ENCODE measurements at places on chromosomes 11 and 22.

DNA sequence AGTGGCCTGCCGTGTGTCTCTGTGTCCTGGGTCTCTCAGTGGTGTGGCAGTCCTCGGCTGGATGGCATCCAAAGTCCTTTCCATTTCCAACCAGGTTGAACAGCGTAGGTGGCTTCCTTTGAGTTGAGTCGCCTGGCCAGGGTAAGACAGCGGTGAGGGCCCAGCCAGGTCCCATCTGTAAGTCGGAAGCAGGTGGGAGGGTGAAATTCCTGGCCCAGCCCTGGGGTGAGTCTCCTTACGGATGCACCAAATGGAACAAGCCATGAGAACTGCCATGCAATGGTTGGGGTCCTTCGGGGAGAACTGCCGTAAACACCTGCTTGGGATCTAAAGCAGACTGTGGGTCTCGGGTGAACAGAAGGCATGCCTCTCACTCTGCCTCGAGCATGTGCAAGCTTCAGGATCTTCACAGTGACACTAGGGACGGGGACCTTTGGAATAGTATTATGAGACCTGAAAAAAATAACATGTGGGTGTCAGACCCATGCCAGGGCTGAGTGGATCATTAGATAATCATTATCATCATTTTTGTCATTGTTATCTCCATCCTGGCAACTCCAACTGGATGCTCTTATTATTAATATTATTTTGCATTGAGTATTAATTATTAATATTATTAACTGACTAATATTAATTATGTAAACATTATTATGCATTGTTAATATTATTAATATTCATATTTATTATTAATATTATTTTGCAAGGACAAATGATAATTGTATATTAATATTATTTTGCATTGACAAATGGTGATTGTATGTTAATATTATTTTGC, 57.7 kb upstream of the LINC01488 start:
- no peak for DNase-seq

DNA sequence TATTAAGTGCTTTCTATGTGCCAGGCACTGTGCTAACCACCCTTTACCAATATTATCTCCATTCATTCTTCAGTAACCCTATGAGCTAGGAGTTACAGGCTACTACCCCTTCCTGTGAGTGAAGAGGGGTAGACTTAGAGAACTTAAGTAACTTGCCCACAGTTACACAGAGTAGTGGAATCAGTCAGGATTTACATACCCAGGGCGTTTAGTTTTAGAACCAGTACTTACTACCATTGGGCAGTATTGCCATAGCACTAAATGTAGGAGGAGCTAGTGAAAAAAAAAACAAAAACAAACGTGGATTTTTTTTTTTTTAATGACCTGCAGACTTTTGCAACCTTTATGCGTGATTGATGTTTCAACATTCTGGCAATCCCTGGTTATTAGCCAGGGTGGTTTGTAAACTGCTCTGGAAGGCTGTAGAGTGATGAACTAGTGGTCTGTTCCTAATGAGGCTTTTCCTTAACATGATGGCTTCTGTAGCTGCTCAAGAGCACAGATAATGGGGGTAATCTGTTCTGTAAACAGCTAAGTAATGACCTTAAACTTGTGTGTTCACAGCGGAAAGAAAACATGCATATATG, 11.4 kb downstream of the TBCEL start:
- no peak for DNase-seq

- DNase-seq: peak; percentile 15
Measured at GRCh38 chr11:16034074-16034473, 322.3 kb downstream of the SOX6 start.

DNA sequence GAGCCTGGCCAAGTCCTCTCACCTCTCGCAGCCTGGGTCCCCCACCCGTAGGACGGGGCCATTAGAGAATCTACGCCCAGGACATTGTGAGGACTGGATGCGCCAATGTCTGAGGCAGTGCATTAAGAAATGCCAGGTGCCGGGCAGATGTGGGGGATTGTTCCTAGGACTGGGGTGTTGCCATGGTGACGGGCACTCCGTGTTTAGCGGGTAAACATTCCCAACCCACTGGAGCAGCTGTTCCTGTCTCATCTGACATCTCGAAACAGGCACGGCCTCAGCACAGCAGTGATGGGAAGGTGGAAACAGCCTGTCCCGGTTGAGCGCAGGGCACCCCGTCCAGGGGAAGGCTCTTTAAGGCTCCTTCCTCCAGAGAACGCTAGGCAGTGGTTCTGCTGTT, 99.6 kb upstream of the RTL6 start:
- peak; percentile 13 for DNase-seq

GRCh38 chr11:70200212-70200844, 2.8 kb upstream of the FADD start:
- DNase-seq: no peak

- DNase-seq: peak; percentile 29
Measured at GRCh38 chr11:134244593-134244992, 8.6 kb downstream of the THYN1 start.

- peak; percentile 82 for DNase-seq
Measured at GRCh38 chr11:96045622-96046456, 121.9 kb upstream of the MTMR2 start.

DNA sequence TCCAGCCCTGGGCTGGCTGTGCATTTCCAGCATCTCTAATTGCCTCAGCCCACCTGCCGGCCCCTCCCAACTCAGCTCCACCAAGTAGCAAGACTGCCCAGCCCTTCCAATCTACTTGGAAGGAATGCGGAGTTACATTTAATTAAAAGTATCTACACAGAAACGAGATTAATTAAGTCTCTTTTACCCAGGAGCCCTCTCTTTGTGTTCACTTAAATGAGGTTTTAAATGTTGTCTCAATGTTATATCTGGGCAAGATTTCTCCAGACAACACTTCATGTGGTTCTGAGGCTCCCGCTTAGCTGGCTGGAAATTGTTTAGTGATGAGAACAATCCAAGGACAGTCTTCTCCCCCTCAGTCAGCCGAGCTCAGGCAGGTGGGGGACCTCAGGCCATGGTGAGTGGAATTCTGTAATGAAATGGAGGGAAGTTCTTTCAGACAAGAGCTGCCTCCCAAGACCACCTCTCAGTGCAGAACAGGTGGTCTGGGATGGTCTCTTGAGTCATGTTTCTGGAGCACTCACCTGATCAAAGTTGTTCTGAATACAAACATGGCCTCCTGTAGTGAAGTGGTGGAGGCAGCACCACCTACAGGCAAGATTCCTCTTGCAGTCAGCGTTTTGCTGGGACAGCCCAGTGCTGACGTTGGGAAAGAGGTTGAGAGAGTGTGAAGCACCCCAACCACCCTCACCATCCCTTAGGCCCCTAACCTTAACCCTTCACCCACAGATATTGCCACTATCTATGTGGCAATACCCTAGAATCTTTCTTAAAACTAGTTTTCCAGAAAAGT, 371.6 kb downstream of the CADM1 start:
- DNase-seq: no peak

DNA sequence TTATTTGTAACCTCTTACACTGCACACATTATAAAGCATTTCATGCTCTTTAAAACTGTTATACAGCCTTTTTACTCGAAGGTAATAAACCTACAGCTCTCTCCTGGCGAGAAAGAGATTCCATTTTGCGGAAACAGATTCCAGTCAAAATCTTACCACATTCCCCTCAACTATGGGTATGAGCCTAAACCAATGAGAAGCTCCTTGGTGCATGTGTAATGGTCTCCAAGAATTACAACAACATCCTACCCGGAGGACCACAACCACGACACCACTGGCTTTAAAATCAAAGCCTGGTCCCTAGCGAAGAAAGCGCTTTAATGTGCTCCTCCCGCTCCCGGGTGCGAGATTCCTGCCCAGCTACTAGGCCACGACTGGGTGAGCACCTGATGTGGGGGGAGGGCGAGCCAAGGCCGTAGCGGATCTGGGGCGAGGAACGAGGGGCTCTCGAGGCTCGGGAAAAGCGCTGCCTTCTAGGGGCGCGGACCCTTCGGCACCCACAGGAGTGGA, 821 bp downstream of the CELF1 start:
- DNase-seq: peak; percentile 74

- peak; percentile 60 for DNase-seq
Measured at GRCh38 chr11:66956689-66957290, 1.4 kb downstream of the PC start.

DNA sequence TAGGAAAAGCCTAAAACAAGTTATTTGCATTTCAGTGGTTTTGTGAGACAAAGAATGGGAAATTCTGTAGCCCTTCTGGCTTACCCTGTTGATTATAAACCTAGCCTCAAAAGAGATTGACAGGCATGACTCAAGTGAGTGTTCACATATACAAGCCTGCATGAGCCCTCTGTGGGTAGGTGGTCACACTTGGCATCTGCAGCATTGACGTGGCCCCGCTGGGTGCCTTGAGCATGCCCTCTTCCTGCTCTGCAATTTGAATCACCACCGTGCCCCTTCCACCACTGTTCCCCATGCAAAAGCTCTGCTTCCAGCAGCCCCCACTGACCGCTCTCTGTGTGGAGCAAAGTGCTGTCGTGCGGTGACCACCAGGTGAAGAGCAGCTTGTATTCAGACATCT, 21.0 kb upstream of the ADSL start:
- DNase-seq: no peak

DNA sequence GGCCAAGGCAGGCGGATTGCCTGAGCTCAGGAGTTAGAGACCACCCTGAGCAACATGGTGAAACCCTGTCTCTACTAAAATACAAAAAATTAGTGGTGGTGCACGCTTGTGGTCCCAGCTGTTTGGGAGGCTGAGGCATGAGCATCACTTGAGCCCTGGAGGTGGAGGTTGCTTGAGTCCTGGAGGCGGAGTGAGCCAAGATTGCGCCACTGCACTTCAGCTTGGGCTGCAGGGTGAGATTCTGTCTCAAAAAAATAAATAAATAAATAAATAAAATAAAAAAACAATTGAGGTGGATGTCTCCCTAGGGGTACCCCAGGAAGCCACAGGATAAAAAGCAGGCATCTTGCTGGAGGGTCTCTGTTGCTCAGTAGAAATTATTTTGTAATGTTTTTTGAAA, 14.1 kb downstream of the PTPRJ start:
- DNase-seq: no peak

DNA sequence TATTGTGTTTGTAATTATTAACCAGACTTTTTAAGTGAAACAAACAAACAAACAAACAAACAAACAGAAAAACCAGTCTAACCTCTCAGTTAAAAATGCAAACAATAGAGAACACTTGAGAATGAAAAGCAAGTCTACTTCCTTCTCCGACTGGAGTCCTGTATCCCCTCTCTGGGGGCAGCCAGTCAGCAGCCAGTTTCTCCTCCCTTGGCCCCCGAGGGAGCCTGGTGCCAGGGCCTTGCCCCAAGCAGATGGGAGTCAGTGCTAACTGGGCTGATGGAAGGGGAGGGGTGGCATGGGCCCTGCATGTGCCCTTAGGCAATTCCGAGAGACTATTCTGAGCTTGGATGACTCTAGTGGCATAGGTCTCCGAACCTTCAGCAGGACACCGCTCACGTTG, 137.2 kb downstream of the GRIK4 start:
- no peak for DNase-seq

- no peak for DNase-seq
Measured at GRCh38 chr11:14577835-14578529, 57.8 kb upstream of the PSMA1 start.

DNA sequence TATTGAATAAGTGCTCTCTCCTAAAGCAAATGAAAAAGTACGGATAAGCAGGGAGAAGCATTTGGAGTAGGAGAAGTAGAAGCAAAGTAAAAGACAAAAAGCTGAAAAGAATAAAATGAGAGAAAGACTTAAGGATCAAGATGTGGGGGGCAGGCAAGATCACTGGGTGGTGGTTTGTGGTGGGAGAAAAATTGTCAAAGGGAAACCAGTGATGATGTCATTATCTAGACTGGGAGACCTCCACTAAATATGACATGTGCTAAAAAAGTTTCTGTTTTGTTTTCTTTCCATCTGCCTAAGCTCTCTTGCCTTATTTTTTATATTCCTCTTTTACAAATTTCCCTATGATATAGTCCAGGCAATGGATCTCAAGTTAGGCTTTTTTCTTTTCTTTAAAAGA, 14.8 kb upstream of the MAML2 start:
- no peak for DNase-seq

GRCh38 chr11:80443177-80443576, 1002.3 kb upstream of the TENM4 start:
- no peak for DNase-seq

Measured in adipocyte (in vitro differentiated cells).